ENCODE measurements at places on chromosomes 1 and 21. TPM values are rescaled to one million over a fixed set of nuclear protein-coding genes. Genes with fewer than 3 reads are reported as not detected.
A peak's percentile ranks its signal among the peaks of the same experiment; 100 is the strongest.

ACOT7 gene
- 20.5 TPM for polyA plus RNA-seq

GRCh38 chr1:145887631-145888030 is 2.0 kb upstream of the ANKRD35 start:
- DNase-seq: no peak

HPDL gene
- 2.5 TPM for polyA plus RNA-seq

DNA sequence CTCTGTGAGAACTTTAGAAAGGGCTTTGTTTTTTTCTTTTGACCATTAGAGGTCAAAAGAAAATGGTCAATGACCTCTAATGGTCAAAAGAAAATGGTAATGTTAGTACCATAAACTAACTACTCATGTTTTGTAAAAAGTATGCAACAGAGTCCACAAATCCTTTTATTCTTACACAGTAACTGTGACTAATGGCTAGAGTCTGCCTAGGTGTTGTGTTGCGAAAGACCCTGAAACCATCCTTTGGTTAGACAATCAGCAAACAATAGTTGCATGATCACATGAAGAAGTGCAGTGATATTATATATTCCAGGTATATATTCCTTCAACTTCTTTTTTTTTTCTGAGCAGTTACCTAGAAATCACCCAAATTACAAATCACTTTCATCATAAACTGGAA is 40.9 kb downstream of the NEGR1 start:
- DNase-seq: no peak

SPATA21 gene
- polyA plus RNA-seq: 0.14 TPM

FCRL2 gene
- polyA plus RNA-seq: 0.08 TPM

GRCh38 chr1:22313321-22313720 is 138.3 kb upstream of the ZBTB40 start:
- no peak for DNase-seq

DNA sequence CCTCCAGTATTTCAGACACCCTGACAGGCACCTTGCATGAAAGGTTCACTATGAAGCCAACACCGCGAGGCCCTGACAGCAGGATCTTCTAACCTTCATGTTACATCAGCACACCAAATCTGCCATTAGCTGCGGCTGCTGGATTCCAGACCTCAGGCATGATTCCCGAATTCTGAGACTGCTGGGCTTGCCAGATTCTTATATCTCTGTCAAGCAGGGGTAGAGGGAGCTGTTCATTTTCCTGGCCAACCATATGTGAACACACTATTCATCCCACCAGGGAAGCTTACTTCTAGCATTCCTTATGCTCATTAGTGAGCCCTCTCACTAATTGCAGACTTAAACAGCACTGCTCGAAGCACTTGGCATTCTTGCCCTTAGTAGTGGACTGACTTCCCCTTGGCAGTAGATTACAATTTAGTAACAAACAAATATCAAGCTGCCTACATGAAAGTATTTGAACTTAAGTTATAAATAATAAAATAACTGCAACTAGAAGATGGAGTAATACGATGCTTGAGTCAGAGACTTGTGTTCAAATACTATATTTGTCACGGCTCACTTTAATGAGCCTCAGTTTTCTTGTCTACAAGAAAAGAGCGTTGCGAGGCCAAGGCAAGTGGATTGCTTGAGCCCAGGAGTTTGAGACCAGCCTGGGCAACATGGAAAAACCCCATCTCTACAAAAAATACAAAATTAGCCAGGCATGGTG is 43.3 kb downstream of the NID1 start:
- DNase-seq: peak; percentile 89

RAB3GAP2 gene
- polyA plus RNA-seq: 15.6 TPM

CHI3L1 gene
- polyA plus RNA-seq: 0.65 TPM

- no peak for DNase-seq
Measured at GRCh38 chr1:35186239-35186638, 6.7 kb downstream of the SFPQ start.
